Daoy (cell line): ENCODE measurements at places on chromosomes 11 and 22. TPM values are rescaled to one million over a fixed set of nuclear protein-coding genes. Genes with fewer than 3 reads are reported as not detected.

- DNase-seq, result no peak
Measured at GRCh38 chr11:11504071-11504470, 117.7 kb downstream of the GALNT18 start.

The SLC1A2 gene
- total RNA-seq, result 0.03 and 0.17 TPM in 2 replicates

GRCh38 chr11:34299284-34299972 is 58.4 kb downstream of the ABTB2 start:
- DNase-seq, result no peak

DNA sequence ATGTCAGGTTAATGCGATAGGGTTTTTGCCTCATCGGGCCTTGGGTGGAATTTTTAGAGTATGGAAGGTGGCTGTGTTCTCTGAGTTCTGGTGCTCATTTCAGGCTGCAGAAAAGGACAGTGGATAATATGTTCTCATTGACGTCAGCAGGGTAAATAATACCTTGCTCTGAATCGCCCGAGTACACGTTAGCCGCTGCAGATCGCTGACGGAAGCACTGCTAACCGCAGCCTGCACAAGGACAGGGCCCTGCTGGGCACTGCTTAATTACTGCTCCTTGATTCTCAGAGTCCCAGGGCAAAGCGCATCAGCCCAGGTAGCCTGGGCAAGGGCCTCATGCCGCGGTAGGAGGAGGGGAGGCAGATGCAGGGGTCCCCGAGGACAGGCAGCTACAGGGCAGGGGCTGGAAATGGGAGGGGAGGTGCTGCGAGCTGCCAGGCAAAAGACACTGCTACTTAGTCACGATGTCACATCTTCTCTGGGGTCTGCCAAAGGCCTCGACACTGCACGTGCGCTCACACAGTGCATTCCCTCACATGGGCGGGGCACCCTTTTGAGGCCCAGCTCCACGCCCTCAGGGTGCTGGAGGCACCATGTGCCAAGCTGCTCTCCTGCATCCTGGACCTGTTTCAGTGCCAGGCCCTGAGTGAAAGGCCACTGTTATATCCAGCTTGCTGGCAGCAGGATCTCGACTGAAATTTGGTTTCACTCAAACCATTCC is 35.2 kb downstream of the PPP2R1B start:
- DNase-seq, result no peak

DNA sequence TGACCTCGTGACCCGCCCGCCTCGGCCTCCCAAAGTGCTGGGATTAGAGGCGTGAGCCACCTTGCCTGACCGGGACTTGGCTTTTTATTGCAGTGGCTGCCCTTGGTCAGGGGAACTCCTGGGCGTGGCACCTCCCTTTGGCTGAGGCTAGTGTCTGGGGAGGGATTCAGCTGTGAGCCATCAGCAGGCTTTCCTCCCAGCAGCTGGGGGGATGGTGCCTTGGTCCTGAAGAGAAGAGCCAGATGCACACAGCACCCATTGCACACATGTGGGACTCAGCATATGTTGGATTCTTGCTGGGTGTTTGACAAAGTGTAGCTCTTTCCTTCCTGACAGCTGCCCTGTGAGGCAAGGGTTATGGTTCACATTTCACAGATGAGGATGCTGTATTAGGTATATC is 8.4 kb downstream of the CYTH4 start:
- no peak for DNase-seq

The ANO9 gene
- 0.17 TPM in 1 of 2 replicates, not detected in the other for total RNA-seq

DNA sequence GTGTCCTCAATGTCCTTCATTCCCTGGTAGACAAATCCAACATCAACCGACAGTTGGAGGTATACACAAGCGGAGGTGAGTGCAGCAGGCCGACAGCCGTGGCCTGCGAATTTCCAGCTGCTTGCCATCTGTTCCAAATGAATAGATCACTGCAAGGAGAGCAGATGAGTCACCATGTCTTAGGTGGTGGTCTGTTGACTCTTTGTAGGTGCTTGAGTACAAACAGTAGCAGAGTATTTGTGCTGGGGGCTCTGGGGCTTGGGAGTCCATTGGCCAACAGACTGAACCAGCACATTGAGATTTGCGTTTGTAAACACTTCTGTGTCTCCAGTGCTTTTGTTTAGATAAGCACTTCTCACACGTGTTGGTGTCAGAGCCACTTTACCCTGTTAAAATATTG is 21.1 kb downstream of the EIF3L start:
- no peak for DNase-seq

The OR2AG2 gene
- total RNA-seq, result 0.03 TPM in 1 of 2 replicates, not detected in the other

- DNase-seq, result peak; percentile 50
Measured at GRCh38 chr22:38214302-38215056, 12.7 kb downstream of the MAFF start.

The PKP3 gene
- total RNA-seq, result 7.3 and 22.9 TPM in 2 replicates

The BIK gene
- 11.5 and 14.4 TPM in 2 replicates for total RNA-seq

The C22orf31 gene
- total RNA-seq, result not detected in 2 replicates

DNA sequence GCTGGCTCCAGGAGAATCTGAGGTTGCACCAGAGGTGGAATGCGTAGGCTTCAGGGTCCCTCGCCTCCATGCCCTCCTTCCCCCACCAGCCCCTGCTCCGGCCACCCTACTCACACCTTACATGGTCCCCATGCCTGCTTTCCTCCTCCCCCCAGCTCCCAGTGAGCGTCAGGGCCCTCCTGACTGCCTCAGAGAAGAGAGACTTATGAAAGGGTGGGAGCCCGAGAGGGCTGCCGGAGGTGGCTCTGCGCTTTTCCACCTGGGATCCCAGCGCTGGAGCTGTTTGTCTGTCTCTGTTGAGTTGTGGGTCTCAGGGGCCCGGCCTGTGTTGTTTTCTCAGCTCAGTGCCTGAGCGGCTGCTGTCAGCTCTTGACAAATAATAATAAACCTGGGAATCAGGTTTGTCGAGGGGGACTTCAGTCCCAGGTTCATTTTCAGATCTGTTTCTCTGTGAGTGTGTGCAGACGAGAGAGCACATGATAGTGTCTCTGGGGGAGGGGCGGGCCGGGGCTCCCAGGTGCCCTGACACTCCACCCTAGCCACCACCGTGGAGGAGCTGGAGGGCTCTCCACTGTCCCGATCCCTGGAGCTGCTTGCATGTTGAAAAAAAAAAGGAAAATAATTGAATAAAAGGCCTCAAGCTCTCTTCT is 153.7 kb downstream of the FEZ1 start:
- no peak for DNase-seq

GRCh38 chr11:10004526-10005113 is 289.4 kb downstream of the SBF2 start:
- peak; percentile 2 for DNase-seq

The MOV10L1 gene
- total RNA-seq, result 0.11 TPM in 1 of 2 replicates, not detected in the other

DNA sequence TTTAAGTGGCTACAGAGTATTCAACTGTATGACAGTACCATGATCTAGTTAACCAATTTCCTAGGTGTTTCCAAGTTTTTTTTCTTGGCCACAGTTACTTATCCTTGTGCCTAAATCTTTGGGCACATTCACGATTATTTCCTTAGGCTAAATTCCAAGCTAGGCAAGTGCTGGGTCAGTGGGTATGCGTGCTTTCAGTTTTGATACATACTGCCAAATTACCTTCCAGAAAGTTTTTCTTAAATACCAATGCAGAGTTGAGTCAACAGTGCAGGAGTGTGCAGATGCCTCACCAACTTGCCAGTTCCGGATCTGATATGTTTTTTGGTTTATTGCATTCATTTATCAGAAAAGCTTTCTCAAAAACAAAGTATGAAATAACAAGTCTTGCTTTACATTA is 67.9 kb upstream of the OR4B1 start:
- DNase-seq, result peak; percentile 28
